HS-27A (cell line): ENCODE measurements at places on chromosomes 5 and 9.

- no peak for DNase-seq
Measured at GRCh38 chr5:134451936-134452505, 40.3 kb upstream of the CDKN2AIPNL start.

DNA sequence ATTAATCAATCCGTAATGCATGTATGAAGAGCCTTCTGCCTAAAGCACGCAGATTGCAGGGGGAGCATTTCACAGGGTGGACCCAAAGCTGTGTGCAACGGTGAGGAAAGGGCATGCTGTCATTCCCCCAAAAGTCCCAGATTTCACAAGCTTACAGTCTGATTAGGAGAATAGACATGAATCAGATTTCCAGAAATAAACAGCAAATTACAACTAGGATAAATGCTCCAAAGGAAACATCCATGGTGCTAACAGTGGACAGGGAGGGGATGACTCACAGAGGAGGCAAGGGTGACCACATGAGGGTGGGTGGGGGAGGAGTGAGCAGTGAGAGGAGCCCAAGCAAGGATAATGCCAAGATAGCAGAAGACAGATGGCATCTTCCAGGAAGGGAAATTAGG is 258.4 kb upstream of the TAS2R1 start:
- no peak for DNase-seq

GRCh38 chr5:53355316-53355715 is 125.1 kb upstream of the FST start:
- no peak for DNase-seq

DNA sequence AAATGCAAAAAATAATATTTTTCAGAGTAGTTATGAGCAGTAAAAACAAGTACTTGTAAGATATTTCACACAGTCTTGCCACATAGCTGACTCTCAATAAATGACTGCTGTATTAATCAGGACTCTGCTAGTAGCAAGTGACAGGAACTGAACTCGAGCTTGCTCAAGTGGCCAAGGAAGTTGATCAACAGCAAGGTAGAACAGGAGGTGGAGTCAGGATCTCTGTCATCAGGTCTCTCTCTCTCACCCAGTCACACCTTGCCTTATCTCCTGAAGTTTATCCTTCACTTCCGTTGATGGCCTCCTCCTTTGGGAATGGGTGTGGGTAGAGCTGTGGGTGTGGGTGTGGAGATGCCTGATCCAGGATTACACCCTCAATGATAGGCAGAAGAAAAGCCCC is 107.0 kb downstream of the GPBP1 start:
- no peak for DNase-seq

DNA sequence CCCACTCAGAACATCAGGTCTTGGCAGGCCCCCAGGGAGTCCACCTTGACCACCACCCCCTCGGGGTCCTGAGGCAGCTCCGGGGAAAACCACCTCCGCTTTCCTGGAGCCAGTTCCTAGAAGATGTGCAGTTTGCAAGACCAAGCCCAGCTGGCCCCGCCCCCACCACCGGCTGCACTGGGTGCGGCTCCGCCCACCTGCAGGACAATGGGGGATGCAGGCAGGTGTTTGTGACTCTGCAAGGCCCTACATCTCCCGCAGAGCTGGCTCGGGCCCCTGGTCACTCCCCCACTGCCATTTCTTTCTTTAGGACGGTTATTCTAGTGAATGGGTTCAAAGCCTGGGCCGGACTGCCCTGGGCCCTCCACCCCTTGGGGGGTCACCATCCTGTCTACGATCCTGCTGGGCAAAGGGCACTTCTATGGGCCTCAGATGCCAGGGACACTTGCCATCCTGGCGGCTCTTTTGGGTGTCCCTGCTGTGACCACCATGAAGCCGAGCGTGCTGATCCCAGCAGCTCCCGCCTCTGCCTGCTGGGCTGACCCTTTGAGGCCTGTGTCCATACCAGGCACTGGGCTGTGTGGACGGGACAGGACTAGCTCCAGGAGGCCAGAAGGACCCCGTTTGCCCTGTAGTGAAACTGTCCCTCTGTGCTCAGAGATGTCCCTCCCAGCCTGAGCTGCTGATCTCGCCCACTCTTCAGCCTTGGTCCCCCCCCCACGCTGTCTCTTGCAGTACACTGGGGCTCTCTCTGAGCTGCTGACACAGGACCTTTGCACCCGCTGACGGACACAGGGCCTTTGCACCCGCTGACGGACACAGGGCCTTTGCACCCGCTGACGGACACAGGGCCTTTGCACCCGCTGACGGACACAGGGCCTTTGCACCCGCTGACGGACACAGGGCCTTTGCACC is 5.9 kb upstream of the NACC2 start:
- DNase-seq = no peak

GRCh38 chr9:108244686-108245085 is 611.1 kb downstream of the ACTL7B start:
- DNase-seq = no peak
